ENCODE measurements at places on chromosomes 13 and 19.

- no peak for DNase-seq
These were observed 1966.1 kb downstream of the PCDH9 start for GRCh38 chr13:65264066-65264465.

DNA sequence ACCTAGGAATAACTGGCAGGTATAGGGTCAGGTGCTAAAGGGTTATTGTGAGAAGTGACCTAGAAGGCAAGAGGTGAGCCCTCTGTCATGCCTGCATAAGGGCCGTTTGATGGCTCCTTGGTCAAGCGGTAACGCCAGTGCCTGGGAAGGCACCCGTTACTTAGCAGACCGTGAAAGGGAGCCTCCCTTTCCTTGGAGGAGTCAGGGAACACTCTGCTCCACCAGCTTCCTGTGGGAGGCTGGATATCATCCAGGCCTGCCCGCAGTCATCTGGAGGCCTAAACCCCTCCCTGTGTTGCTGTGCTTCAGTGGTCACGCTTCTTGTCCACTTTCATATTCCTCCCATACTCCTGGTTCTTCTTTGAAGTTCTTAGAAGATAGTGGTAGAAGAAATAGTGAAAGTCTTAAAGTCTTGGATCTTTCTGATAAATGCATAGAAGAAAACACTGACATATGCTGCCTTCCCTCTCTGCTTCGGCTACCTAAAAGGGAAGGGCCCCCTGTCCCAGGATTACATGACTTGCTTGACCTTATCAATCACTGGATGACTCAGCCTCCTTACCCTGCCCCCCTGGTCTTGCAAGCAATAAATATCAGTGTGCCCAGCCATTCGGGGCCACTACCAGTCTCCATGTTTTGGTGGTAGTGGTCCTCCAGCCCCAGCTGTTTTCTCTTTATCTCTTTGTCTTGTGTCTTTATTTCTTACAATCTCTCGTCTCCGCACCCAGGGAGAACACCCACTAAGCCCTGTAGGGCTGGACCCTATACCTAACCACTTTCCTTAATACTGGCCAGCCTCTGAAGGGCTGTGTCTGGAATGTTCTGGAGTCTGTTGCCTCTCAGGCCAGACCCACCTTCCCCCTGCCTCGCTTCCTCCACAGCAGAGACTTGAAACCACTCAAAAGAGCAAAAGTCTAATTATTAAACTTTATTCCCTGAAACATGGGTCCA, 16.1 kb upstream of the ABCC4 start:
- DNase-seq = no peak

DNA sequence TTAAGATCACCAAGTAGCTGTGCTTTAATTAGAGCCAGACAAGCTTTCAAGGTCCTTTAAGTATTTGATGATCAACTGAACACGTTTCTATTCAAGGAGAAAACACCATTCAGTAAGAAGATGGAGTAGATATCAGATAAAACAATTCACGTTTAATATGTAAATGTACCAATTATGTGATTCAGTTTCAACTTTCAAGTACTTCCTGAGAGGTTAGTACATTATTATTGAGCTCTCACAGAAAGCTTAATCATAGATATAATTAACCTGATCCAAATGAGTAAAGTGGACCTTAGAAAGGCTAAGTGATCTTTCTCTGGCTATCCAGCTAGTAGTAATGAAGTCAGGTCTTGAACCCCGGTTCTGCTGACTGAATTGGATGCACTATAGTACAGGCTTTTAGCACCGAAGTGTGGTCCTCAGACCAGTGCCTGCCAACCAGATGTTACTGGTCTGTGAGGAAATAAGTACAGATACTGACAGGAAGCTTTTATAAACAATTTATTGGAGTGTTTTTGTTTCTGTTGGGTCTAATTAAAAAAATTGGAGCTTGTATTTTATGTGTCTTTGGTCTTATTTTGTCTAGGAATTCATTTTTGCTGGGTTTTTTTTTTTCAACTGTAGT, 10.2 kb downstream of the CLN5 start:
- DNase-seq = no peak

- no peak for DNase-seq
These were observed 149.7 kb downstream of the KATNAL1 start for GRCh38 chr13:30157616-30157993.

DNA sequence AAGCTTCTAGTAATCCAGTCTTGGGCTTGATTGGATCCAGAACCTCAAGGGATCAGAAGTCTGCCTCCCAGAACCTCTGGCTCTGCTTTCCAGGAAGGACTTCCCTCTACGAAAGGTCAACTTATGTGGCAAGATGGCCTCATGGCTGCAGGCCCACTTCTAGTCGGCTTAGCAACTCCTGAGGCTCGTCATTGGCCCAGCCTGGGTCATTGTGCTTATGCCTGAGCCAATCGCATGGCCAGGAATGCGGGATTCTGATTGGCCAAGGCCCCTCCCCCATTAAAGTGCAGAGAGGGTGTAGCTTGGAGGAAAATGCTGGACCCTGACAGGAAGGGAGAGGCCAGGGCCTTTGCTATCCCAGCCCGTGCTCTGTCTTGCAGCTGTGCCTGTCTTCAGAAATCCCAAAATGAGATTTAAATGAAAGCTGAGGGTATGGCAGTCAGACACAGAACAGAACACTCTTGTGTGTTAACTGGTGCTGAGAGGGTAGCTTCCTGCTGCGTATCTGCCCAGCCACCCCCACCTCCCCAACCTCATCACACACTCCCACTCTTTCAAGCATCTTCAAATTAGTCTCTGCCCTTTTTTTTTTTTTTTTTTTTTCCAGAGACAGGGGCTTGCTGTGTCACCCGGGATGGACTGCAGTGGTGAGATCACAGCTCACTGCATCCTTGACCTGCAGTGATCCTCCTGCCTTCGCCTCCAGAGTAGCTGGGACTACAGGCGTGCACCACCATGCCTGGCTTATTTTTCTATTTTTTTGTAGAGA, 5.5 kb upstream of the CCNE1 start:
- no peak for DNase-seq

GRCh38 chr13:26726684-26727083, 33.9 kb downstream of the GPR12 start:
- DNase-seq = no peak

- no peak for DNase-seq
These were observed 79.1 kb downstream of the B3GLCT start for GRCh38 chr13:31278869-31279268.

DNA sequence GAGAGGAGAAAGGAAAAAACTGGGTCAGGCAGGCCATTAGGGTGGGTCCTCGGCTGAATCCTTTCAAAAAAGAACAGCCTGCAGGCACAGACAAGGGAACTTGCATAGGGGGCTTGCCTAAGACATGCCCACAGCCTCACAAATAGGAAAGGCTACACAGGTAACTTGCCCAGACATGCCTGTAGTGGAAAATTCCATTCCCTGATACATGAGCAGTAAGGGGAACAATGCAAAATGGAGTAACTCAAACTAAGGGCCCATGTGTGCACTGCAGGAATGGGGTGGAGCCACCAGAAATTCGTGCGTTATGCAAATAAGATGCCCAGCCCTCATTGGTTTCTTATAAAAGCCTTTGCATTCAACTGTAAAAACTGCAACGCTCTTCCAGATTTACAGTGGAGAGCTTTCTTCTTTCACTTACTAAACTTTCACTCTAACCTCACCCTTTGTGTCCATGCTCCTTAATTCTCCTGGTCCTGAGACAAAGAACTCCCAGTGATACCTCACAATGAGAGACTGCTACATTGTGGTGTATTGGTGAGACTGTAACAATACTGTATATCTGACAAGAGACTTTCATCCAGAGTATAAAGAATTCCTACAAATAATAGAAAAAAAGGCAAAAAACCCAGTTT, 59.5 kb upstream of the SLITRK1 start:
- DNase-seq = no peak

DNA sequence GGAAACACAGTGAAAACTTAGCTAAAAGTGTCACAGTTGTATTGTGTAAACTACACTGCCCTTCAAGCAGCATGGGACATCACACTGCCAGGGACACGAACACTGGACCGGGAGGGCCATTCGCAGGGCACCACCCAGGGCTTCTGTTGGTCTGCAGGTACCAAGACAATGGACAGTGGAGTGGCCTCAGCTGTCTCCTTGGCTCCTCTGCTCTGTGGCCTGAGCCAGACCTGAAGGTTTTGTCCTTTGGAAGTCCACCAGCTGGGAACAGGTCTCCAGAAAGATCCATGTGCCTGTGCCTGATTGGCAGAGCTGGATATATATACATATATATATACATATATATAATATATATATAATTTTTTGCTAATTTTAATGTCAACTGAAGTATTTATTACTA, 149.8 kb downstream of the ZNF536 start:
- DNase-seq = no peak

DNA sequence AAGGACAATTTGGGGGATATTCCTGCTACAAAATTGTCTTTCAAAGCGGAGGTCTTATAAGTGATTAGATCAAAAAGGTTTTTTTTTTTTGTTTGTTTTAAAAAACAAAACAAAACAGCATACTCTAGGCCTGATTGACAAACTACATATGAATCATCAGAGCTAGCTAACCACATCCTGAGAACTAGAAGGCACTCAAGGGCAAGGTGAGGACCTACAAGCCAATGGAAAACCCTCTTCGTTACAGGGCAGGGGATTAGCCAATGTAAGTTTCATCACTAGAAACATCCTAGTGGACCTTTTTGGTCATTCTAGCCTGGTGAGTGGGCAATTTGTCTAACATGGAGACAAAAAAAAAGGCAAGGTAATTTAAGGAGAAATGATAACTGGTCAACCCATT, 428.6 kb downstream of the RFC3 start:
- no peak for DNase-seq

DNA sequence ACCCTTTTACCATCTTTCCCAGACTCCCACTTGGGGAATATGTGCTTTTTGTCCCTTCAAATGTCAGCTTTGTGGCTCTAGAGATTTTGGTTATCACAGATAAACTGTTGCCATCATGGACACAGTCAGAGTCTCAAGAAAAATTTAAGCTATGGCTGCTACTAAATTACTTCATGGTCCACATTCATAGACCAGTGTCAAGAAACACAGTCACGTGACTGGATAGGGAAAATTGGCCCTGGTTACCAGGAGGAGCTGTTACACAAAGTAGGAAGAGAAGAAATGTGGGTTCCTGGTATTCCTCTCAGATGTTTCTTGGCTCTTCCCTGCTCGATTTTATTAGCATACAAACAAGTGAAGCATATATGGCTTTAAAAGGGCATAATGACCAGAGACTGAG, 348.9 kb downstream of the NDFIP2 start:
- DNase-seq = no peak

GRCh38 chr13:64793592-64793991, 2436.5 kb downstream of the PCDH9 start:
- no peak for DNase-seq
